ENCODE measurements at places on chromosomes 1 and 21.

DNA sequence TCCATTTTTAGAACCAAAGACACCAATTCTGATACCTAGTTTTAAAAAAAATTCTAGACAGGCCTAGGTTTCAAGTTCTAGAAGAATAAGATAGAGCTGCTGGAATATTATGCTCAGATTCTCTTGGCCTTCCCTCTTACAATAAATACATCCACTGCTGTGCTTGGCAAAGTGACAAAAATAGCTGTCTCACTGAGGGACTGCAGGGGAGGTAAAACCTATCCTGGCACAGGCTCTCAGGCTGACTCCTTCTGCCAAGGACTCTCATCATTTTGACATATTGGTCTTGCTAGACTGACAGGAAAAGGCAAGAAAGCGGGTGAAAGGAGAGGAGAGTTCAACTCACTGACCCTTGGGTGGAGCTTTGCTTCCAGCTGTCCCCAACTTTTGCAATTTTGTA, 197.0 kb upstream of the LHX8 start:
- H3K27ac ChIP-seq = no peak overlapping the region
- H3K4me1 ChIP-seq = peaks cover 3% of the 10 kb centered on the region
- H3K27me3 ChIP-seq = no peaks in the 10 kb centered on the region
- DNase-seq = no peak
- no peak overlapping the region for H3K4me3 ChIP-seq

- H3K4me1 ChIP-seq = no peaks in the 10 kb centered on the region
- H3K27ac ChIP-seq = no peak overlapping the region
- H3K36me3 ChIP-seq = no peaks in the 10 kb centered on the region
- H3K27me3 ChIP-seq = no peaks in the 10 kb centered on the region
- DNase-seq = no peak
- H3K4me3 ChIP-seq = no peak overlapping the region
Observed at GRCh38 chr1:77796695-77797405, 17.4 kb downstream of the MIGA1 start.

GRCh38 chr1:30264672-30265025, 458.7 kb downstream of the MATN1 start:
- H3K4me3 ChIP-seq = no peak overlapping the region
- DNase-seq = no peak

GRCh38 chr21:42331660-42332059, 16.5 kb upstream of the TFF3 start:
- no peaks in the 10 kb centered on the region for H3K27me3 ChIP-seq
- H3K36me3 ChIP-seq = no peaks in the 10 kb centered on the region
- no peak for DNase-seq
- no peak overlapping the region for H3K4me3 ChIP-seq
- no peak overlapping the region for H3K27ac ChIP-seq

- no peaks in the 10 kb centered on the region for H3K36me3 ChIP-seq
- H3K4me1 ChIP-seq = no peaks in the 10 kb centered on the region
- H3K4me3 ChIP-seq = no peak overlapping the region
- H3K27me3 ChIP-seq = no peaks in the 10 kb centered on the region
- no peak overlapping the region for H3K27ac ChIP-seq
Observed at GRCh38 chr1:222009105-222009730, 267.3 kb upstream of the DUSP10 start.

DNA sequence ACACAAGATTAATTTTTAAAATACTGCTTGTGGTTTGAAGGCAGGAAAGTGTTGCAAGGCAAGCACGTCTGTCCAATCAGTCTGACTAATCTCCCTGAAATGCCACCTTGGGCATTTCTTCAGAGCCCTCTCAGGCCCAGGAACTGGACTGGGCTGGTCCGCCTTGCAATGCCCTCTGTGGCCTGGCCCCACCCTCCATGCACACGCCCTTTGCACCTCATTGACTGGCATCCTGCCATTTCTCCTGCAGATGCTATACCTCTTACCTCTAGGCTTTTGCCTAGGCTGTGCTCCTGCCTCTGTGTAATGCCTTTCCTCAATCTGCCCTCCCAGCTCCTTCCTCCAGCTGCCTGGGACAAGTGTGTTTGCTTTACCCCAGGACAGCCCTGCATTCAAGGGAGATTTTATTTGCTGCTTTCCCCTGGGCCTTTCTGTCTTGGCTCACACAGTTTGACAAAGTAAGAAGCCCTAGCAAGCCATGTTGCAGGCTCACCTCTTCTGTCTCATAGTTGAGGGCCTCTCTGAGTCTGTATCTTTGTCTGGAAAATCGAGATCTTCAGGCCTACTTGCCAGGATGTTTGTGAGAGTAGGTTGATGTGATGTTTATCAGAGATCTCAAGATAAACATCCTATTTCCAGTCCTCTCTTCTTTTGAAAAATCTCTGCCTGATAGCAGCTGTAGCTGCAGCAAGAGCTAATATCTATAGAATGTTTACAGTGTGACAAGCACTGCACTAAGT, 149.2 kb upstream of the JUN start:
- H3K4me1 ChIP-seq = peaks cover 16% of the 10 kb centered on the region
- H3K36me3 ChIP-seq = no peaks in the 10 kb centered on the region
- peak; percentile 71 for DNase-seq
- no peak overlapping the region for H3K27ac ChIP-seq
- no peaks in the 10 kb centered on the region for H3K27me3 ChIP-seq

DNA sequence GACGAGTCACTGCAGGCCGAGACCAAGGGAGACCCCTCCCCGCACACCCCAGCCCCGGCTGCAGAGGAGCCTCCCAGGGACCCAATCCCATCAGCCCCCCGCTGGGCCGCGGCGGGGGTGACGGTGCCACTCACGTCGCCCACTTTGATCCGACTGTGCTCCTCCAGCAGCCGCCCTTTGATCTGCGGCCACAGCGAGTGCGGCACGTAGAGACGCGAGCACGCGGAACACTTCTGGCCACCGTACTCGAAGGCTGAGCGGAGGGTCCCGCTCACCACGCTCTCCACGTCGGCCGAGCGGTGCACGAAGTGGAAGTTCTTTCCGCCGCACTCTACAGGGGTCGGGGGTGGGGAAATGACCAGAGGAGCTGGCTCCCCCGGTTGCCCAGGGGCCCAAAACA, 17.8 kb upstream of the TAS1R2 start:
- H3K27ac ChIP-seq = no peak overlapping the region
- H3K36me3 ChIP-seq = peaks cover 77% of the 10 kb centered on the region
- H3K27me3 ChIP-seq = no peaks in the 10 kb centered on the region
- H3K4me3 ChIP-seq = no peak overlapping the region

DNA sequence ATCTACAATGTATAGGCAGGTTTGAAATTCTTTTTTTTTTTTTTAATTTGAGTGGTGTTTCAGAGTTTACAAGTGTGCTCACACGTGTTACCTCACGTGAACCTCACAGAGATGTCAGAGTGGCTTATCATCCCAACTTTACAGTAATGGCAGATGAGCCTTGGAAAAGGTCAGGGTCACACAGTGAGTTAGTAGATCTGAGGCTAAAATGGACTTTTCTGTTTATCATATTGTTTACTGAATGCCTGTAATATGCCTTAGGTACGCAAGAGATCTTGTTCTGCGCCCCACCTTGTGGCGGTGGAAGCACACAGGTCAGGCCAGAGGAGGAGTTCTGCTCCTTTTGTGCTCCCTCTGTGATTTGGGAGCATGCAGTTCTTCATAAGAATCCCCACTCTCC, 80.0 kb downstream of the DYRK1A start:
- no peaks in the 10 kb centered on the region for H3K36me3 ChIP-seq
- no peak overlapping the region for H3K27ac ChIP-seq
- DNase-seq = no peak

DNA sequence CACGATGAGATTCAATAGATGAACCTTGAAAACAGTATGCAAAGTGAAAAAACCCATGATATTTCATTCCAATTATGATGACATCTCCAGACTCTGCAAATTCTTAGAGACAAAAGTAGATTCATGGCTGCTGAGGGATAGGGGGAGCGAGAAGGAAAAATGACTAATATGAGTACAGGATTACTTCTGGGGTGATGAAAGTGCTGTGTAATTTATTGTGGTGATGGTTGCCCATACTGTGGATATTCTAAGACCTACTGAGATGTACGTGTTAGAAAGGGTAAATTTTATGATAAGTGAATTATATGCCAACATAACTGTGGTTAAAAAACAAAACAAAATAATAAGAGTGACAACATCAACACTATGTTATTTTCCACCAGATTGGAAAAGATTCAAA, 18.9 kb upstream of the RGS7 start:
- H3K4me1 ChIP-seq = no peaks in the 10 kb centered on the region
- no peak overlapping the region for H3K4me3 ChIP-seq
- no peaks in the 10 kb centered on the region for H3K27me3 ChIP-seq
- no peak overlapping the region for H3K27ac ChIP-seq
- DNase-seq = no peak
- no peaks in the 10 kb centered on the region for H3K36me3 ChIP-seq

- no peak for DNase-seq
Observed at GRCh38 chr1:47440599-47441081, 2.8 kb downstream of the FOXD2 start.

GRCh38 chr21:19244502-19245187, 841.1 kb upstream of the TMPRSS15 start:
- no peaks in the 10 kb centered on the region for H3K4me1 ChIP-seq
- no peaks in the 10 kb centered on the region for H3K27me3 ChIP-seq
- no peaks in the 10 kb centered on the region for H3K36me3 ChIP-seq
- H3K4me3 ChIP-seq = no peak overlapping the region
- no peak for DNase-seq
- no peak overlapping the region for H3K27ac ChIP-seq

DNA sequence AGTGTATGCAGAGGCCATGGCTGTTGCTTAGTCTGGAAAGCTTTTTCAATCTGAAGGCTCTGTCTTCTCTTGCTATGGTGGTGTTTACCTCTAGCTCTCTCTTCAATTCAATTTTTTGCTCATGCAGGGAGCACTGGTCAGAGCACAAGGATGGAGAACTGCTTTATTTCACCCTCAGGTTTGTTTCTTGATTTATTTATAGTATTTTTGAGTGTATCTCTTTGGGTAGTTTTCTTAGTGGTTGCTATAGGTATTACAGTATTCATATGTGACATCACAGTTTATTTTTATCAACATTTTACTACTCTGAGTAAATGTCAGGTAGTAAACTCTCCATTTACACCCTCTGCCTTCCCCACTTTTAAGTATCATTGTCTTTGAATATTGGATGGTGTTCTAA, 147.9 kb downstream of the RASAL2 start:
- no peak overlapping the region for H3K27ac ChIP-seq
- H3K4me1 ChIP-seq = no peaks in the 10 kb centered on the region
- no peaks in the 10 kb centered on the region for H3K27me3 ChIP-seq
- DNase-seq = no peak
- no peaks in the 10 kb centered on the region for H3K36me3 ChIP-seq
- H3K4me3 ChIP-seq = no peak overlapping the region

DNA sequence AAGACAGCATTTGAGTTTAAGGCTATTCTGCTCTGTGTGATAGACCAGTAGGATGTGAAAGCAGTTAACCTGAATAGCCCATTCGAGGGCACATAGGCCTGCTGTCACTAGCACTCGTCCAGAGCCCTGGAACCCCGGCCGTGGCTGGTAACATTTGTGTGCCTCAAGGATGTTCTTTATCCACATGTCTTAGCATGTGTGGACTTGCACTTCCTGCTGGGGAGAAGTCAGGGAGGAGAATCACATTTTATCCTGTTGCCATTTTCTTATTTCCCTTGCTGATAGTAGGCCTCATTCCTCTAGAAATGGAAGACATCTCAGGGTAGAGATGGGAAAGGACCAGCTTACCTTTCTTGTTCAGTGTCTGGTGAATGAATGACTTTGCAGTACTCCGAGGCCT, 54.7 kb downstream of the VPS13D start:
- no peak overlapping the region for H3K27ac ChIP-seq
- no peaks in the 10 kb centered on the region for H3K4me1 ChIP-seq
- H3K27me3 ChIP-seq = no peaks in the 10 kb centered on the region
- peaks cover 13% of the 10 kb centered on the region for H3K36me3 ChIP-seq

DNA sequence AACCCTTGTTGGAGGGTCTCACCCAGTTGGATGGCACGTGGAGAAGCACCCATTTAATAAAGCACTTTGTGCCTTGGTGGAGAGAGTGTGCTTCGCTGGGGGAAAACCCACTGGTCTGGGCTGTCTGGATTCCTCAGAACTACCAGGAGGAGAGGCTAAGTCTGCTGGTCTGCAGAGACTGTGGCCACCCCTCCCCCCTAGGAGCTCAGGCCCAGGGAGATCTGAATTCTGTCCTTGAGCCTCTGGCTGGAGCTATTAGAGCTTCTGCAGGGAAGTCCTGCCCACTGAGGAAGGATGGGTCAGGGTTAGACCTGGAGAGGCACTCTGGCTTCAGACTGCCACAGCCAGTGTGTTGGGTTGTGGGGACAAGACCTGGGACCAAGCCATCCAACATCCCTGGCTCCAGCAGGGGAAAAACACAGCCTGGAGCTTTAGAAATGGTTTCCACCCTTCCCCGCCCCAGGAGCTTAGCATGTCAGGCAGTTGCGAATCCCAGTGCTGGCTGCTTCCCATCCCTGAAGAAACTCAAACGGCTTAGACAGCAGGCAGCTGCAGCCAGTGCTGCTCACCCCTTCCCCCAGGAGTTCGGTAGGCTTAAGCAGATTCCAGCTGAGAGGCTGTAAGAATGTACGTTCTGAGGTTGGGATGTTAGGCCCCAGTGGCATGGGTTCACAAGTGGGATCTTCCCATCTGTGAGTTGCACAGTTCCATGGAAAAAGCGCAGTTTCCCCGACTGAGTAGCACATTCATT, 288.3 kb downstream of the TGFB2 start:
- peaks cover 7% of the 10 kb centered on the region for H3K4me1 ChIP-seq
- no peak for DNase-seq

DNA sequence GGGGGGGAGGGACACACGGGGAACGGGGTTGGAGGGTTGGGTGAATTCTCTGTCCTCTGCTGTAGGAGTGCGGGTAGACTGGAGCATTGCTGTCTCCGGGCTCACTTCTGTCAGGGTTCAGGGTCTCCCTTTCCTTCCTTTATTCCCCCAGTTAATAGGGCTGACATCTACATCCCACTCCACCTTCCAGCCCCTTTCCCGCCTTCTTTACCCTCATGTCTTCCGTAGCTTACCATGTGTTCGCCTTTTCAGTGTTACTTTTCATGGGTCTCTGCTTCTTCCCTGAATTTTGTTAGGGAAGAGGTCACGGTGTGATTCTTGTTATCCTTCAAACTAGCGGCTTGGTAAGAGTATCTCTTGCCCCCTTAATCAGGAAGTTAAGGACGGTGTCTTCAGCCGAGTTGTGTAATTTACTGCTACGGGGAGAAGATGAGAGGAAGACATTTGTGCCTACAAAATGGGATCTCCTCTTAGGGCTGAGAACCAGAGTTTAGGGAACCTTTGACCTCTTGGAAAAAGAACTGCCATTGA, 917 bp downstream of the RAP1A start:
- H3K4me3 ChIP-seq = peak overlapping the region; percentile 97
- H3K36me3 ChIP-seq = no peaks in the 10 kb centered on the region
- H3K4me1 ChIP-seq = peaks cover 3% of the 10 kb centered on the region
- H3K27me3 ChIP-seq = no peaks in the 10 kb centered on the region
- H3K27ac ChIP-seq = no peak overlapping the region

- DNase-seq = no peak
- peaks cover 3% of the 10 kb centered on the region for H3K36me3 ChIP-seq
- H3K4me3 ChIP-seq = no peak overlapping the region
- H3K27ac ChIP-seq = no peak overlapping the region
- no peaks in the 10 kb centered on the region for H3K27me3 ChIP-seq
Observed at GRCh38 chr1:8527941-8528340, 210.0 kb downstream of the SLC45A1 start.

GRCh38 chr1:46969014-46969619, 27.8 kb upstream of the CYP4A11 start:
- H3K4me1 ChIP-seq = no peaks in the 10 kb centered on the region
- no peak overlapping the region for H3K4me3 ChIP-seq
- no peak for DNase-seq
- no peak overlapping the region for H3K27ac ChIP-seq
- no peaks in the 10 kb centered on the region for H3K36me3 ChIP-seq

All from trophoblast cell (in vitro differentiated cells and primary cell).